Left colon (tissue), 2 donors: ENCODE measurements at places on chromosomes 7 and 10. TPM values are rescaled to one million over a fixed set of nuclear protein-coding genes. Genes with fewer than 3 reads are reported as not detected.

DNA sequence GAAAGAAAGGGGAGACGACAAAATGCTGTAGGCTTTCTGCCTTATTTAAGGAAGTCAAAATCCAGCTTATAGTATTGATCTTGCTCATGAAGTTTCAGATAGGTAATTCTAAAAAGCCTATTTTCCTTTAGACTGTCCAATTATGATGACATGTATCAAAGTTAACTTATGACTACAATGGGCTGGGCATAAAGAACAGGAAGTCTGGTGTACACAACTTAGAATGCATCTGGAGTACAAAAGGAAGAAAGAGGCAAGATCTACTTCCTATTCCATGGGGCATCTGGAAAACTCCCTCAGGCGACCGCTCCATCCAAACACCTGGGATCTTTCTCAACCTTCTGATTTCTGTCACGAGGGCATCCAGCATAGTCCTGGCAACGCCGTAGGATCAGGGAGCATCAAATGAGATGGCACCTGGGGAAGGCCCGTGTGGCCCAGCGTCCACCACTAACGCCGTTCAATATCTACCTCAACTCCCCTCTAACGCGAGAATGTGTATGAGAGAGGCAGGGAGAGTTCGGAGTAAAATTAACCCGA is 512 bp downstream of the FAM24B start:
- DNase-seq, result no peak

DNA sequence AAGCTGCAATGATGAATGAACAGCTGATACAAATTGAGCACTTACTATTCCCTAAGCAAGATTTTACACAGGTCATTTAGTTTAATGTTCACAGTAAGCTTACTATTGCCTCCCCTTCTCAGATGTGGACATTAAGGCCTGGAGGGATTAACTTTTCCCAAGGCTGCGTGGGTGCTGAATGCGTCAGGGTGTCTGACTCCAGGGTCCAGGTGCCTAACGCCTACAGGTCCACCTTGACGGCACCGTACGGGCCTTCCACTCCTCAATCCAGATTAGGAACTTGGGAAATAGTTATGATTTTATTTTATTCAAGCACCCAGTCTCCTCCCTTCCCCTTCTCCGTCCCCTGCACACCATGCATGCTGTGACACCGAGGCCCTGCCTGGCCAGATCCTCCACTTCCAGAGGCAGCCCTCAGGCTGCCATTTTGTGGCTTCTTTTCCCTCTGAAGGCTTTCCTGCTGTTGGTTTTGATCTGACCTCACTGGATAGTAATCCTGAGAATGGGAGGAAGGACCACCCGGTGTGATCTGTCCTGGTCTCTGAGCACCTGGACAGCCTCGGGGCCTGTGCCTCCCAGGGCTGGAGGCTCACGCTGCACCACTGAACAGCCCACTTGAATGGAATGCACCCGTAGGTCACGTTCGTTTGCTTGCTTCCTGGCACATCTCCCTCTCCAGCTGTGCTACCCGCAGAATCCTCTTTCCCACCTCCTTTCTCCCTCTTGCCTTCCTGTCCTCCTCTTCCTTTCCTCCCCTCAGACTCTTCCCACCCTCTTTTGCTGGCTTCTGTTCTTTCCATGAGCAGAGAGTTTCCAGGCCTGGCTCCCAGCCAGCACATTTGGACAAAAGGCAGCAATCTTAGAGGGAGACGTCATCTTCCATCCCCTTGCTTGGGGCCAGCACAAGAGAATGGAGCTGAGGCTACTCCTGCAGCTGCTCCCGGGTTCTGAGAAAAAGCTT is 14.4 kb downstream of the DENND2A start:
- DNase-seq, result peak; percentile 64

DNA sequence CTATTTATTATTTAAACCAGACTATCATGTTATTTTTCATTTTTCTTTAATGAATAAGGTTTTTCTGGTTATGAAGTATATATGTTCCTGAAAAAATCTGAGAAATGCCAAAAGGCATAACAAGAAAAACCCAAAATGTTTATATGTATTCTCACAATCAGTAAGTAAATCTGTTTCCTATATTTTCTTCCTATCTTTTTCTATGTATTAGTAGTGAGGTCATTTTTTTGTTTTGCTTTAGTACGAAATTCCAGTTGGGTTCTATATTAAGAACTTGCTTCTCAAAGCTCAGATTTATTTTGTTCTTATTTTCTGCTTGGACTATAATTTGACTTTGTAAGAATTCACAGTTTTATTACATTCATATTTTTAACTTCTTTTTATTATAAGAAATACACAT is 287.5 kb upstream of the NFE2L3 start:
- no peak for DNase-seq

GRCh38 chr7:138015096-138015495 is 13.2 kb upstream of the CREB3L2 start:
- DNase-seq, result no peak

Gene CALN1
- not detected for total RNA-seq
